Left hindlimb (tissue), 1 donor: ENCODE measurements at places on chromosomes 7 and 10.

GRCh38 chr10:29407280-29407858 is 118.5 kb downstream of the LYZL1 start:
- no peak for DNase-seq

DNA sequence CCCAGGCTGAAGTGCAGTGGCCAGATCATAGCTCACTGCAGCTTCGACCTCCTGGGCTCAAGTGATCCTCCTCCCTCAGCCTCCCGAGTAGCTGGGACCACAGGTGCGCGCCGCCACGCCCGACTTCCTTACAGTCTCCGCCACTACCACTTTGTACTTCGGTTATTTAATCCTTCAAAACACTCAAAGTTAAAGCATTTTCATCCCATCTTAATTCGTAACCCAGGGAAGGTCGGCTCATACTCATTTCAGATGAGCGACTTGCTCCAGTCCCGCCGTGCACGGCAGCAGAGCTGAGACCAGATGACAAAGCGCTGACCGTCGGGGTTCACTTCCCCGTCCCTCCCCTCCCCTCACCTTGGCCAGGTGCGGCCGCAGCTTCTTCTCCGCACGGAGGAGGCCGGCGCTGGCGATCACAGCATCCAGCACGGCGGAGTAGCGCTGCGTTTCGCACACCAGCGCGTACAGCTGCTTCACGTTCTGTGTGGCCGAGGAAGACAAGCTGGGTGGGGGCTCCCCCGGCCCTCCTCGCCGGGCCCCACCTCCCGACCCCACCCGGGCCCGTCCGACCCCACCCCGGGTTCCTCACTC is 457 bp downstream of the NSUN5 start:
- DNase-seq, result no peak

GRCh38 chr10:131183546-131184045 is 127.9 kb downstream of the TCERG1L start:
- no peak for DNase-seq

DNA sequence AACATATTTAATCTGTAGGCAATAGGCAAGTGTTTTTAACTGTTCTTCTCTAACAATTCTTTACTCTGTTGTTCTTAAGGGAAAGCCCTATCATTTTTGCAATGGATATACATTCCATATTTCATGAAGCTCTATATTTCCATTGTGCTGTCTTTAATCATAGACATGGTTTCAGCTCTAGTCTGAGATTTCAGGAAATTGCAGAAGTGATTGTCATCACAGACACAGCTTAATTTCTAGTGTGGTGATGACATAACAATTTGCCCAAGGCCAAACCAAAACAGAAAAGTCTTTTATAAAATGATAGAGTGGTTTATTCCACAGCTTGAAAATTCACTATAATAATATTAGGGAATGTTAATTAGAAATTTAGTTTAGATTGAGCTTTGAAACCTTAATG is 494.1 kb upstream of the SEMA3A start:
- no peak for DNase-seq

- DNase-seq, result no peak
Measured at GRCh38 chr7:129367349-129367699, 66.9 kb upstream of the STRIP2 start.

- peak; percentile 51 for DNase-seq
Measured at GRCh38 chr10:131885391-131886165, 15.2 kb upstream of the PPP2R2D start.

DNA sequence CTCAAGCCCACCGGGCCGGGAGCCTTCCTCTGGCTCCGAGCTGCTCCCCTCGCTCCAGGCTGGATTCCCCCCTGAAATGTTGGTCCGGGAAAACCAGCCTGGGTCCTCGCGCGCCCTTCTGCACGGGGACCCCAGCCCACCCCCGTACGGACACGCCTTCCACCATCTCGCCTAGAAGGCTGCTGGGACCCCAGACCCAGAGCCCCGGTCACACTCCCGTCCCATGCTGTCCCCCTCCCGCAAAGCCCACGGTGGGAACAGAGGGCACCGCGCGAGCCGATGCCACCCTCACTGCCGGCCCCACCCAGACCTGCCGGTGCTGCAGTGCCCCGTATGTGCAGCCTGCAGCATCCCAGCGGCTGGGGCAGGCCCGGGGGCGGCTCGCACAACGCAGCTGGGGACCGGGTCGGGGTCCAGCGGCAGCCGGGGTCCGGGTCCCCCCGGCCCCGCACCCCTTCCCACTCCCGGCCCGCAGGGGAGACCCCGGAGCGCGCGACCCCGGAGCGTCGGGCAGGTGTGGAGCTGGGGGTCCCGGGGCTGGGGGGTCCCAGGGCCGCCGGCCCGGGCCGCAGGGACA is 871 bp downstream of the SPOCK2 start:
- no peak for DNase-seq

- DNase-seq, result peak; percentile 67
Measured at GRCh38 chr10:93198401-93199131, 124.9 kb downstream of the CYP26A1 start.

DNA sequence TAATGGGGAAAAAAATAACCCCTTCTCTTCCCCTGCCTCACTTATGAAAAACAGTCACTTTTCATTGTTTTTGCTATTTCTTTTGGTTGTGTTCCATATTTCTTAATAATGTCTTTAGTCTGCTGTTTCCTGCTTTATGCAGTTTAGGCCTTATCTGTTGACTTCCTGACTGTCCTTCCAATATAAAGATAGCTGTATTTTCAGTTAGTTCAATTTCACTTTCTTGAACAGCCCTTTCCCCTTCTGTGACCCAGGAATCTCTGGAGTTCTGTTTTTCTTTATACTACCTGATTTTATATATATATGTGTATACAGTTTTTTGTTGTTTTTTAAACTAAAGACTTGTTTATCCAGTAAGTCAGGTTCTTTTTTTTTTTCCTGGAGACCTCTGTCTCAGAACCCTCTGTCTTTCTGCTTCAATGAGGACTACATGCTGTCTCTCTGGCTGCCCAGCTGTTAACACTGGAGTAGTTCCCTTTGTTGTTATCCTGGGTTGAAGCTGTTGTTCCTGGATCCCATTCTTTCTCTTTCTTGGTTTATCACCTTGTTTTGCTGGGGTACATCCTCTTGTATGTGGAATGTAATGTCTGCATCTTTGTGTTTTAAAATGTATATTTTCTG is 87.2 kb downstream of the GSDME start:
- DNase-seq, result no peak

DNA sequence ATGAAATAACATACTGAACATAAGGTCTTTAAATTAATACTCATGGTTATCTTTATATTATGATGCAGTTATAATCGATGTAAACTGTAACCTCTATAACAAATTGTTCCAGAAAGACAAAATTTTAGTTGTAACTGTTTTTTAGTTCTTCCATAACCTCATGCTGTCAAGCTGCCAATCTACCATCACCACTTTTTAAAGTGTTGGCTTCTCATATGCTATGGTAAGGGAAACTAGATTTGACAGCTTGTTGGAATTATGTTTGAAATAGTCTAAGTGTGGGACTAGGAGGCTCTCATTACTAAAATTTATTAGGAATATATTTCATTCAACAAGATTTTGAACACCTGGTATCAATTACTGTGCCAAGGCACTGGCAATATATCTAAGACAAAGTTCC is 105.4 kb downstream of the NRBF2 start:
- DNase-seq, result no peak

- no peak for DNase-seq
Measured at GRCh38 chr7:155567646-155568332, 21.4 kb upstream of the CNPY1 start.

DNA sequence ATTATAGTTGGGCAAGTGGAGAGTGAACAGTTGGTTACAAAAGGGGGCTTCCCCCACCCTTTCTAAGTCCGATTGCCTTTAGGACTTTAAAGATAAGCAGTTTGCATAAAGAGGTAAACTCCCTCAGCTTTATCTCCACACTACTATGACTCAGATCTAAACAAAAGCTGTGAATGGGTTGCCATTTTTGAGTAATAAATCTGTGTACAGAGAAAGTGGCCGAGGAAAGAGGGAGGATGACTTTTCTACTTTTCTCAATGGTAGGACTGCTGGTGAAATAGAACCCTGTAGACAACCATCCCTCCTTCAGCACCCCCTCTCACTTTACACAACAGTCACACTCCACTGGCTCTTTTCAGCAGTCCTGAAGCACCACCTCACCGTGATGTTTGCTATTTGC is 71.2 kb downstream of the DNMBP start:
- DNase-seq, result no peak

DNA sequence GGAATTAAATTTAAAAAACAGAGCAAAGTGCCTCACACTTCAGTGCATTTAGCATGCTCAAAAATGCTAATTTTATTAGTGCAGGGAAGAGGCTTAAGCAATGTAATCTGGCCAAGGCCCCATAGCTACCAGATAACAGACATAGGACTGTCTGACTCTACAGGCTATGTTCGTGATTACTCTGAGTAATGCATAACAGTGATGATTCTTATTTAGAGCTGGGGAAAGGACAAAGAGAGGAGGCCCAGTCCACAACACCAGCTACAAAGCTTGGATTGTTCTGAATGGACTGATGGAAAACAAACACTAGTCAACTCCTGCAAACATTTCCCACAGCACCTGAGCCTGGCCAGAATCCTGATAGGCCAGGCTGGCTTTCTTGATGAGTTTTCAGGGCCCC is 8.4 kb upstream of the CH25H start:
- no peak for DNase-seq

DNA sequence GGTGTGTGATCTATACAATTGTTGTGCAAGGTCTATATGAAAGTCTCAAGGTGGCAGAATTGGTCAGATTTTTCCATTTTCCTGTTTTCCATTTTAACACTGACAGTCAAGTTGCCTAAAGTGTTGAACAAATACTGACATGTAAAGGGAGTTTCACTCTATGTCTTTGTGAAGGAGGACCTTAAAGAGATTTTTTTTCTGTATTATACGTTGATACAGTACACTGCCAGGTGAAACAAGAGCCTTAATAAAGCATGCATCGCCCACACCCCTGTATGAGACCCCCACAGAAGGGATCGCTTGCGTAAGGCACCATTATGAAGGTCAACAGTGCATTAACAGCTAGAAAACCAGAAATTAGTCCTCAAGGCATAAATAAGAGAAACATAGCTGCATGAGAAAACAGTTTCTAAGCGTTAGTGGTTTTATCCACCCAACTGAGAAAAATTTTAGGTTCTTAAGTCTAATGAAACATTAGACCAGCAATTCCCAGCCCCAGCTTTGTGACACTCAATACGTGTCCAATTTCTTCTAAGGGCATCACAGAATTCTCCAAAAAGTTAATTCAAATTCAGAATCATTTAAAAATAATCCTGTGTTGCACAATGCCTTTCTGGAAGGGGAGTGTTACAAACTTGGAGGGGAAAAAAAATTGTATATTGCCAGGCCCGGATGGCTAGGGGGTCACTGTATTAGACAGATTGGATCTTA is 6.9 kb downstream of the KLF6 start:
- no peak for DNase-seq

DNA sequence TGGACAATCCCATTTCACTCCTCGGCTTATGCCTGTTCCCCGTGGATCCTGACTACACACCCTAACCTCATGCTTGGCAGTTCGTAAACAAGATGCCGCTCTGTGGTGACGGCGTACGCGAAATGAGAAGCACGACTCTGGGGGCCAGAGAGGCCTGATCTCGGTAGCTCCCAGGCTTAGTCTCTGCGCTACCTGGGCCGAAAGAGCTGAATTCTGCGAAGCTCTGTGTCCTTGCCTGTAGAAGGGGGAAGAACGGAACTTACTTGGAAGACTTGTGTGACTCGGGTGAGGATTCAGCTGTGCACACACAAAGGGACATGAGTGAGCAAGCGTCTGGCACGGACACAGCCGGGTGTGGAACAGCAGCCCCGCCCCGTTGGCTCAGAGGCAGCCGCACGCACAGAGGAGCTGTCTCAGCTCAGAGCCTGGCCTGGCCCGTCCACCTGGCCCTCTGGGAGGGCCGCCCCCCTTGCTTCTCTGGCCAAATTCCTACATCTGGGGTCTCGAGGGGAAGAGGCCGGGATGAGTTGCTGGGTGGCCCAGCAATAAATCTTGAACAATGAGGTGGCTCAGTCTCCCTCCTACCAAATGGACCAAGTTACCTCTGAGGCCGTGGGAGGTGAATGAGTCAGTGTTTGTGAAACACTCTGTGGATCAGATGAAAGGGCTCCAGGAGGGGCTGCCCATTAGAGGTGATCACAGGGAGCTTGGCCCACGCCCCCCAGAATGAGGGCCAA is 83.8 kb downstream of the PDGFA start:
- DNase-seq, result no peak
